ENCODE measurements at places on chromosomes 3 and 15. TPM values are rescaled to one million over a fixed set of nuclear protein-coding genes. Genes with fewer than 3 reads are reported as not detected.

RNF13 gene
- 61.5 TPM for polyA plus RNA-seq

ANKDD1A gene
- polyA plus RNA-seq = 7.0 TPM

NLGN1 gene
- 2.7 TPM for polyA plus RNA-seq

ADGRG7 gene
- polyA plus RNA-seq = not detected

SKOR1 gene
- polyA plus RNA-seq = 0.81 TPM

MKRN2OS gene
- polyA plus RNA-seq = 0.36 TPM

KLHL6 gene
- not detected for polyA plus RNA-seq

FBXW12 gene
- polyA plus RNA-seq = not detected

ARHGEF26 gene
- 5.7 TPM for polyA plus RNA-seq

SLC22A14 gene
- polyA plus RNA-seq = 0.16 TPM

SI gene
- not detected for polyA plus RNA-seq

HYAL1 gene
- polyA plus RNA-seq = 2.2 TPM

SLC6A20 gene
- not detected for polyA plus RNA-seq

PRR23B gene
- polyA plus RNA-seq = not detected

MAP1A gene
- polyA plus RNA-seq = 3.4 TPM

ATP13A5 gene
- polyA plus RNA-seq = not detected

RPP14 gene
- polyA plus RNA-seq = 13.0 TPM

KCNMB2 gene
- polyA plus RNA-seq = 0.93 TPM

AGBL1 gene
- polyA plus RNA-seq = 0.12 TPM

AHSG gene
- polyA plus RNA-seq = 1.1 TPM
